ENCODE measurements at places on chromosomes 11 and 22.

DNA sequence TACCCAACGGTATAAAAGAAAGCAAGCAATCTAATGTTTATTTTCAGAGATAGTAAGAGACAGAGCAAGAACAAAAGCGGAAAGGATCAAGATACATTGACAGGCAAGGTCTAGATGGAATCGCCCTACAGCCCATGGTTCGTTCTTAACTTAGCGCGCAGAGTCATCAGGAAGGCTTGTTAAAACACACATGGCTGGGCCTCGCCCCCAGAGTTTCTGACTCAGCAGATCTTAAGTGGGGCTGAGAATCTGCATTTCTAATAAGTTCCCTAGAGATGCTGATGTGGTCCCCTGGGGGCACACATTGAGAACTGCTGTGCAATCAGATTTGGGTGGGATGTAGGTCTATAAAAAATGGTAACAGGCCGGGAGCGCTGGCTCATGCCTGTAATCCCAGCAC, 35.8 kb upstream of the CHRM4 start:
- DNase-seq, result no peak

- DNase-seq, result no peak
Measured at GRCh38 chr22:41608386-41608785, 12.5 kb downstream of the DESI1 start.

GRCh38 chr22:39959640-39960447, at the start of gene TMA7B:
Gene TMA7B, plus strand, starts transcription at chr22:39960397. Its CDS starts 3,978 bp downstream, at chr22:39964375.
- no peak for DNase-seq

- no peak for DNase-seq
Measured at GRCh38 chr11:76683161-76684095, 12.9 kb upstream of the LRRC32 start.

DNA sequence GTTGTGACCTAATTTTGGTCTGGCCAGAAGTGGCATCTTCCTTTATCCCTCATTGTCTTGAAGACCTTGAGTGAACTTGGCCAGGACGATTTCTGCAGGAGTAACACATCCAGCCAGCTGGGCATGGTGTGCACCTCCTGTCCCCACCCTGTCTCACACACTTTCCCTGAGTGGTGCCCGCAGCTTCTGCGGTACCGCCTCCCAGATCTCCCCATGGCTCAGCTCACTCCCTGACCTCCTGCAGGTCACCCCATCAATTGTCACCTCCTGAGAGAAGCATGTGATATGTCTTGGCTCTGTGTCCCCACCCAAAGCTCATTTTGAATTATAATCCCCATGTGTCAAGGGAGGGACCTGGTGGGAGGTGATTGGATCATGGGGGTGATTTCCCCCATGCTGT, 50.2 kb upstream of the TP53I11 start:
- no peak for DNase-seq

DNA sequence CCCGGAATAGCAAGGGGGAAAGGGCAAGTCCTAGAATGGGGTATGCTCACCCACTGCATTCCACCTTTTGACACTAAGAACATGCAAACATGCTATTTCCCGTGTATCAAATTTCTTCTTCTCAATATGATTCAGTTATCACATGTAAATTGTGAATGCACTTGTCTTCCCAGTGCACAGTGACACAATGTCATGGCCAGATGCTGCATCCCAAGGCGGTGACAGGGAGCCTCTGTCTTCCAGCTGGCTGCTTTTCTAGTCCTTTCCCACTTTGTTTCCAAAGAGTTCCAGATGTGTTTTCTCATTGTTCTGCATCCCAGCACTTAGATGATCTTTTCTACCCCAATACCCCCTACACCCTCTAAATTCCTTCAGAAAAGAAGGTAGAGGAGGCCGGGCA, 12.4 kb downstream of the SLC25A18 start:
- no peak for DNase-seq

DNA sequence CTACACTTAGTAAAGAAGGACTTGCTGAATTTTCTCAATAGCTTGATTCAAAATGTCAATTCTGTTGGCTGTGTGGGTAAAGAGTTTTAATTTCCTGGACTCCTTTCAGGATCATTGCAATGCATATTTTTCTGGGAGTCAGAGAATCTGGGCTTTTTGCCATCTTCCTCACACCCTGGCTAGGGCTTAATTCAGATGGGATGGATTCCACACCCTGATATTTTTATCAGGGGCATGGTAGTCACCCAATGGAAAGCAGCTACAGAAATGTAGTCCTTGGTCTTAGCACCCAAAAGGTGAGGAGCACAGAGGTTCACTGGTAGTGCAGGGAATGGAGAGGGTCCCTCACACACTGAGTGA, 79.3 kb downstream of the SGSM3 start:
- no peak for DNase-seq

GRCh38 chr22:45709060-45709739, 37.6 kb downstream of the ATXN10 start:
- DNase-seq, result no peak

DNA sequence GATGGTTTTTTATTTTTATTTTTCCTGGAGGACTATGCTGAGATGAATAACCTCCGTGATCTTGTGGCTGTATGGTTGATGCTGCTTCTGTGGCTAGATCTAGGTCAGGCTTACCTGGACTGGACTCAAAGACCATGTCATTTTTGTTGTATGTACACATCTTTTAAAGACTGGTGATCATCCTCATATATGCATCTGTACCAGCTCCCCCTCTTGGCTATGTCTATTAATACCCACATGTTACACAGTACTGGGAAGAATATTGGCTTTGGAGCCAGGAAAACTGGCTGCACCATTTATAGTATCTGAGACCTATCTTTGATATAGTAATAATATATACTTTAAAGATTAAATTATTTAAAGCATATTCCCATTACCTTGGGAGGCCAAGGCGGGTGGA, 18.4 kb upstream of the PITPNB start:
- DNase-seq, result no peak

DNA sequence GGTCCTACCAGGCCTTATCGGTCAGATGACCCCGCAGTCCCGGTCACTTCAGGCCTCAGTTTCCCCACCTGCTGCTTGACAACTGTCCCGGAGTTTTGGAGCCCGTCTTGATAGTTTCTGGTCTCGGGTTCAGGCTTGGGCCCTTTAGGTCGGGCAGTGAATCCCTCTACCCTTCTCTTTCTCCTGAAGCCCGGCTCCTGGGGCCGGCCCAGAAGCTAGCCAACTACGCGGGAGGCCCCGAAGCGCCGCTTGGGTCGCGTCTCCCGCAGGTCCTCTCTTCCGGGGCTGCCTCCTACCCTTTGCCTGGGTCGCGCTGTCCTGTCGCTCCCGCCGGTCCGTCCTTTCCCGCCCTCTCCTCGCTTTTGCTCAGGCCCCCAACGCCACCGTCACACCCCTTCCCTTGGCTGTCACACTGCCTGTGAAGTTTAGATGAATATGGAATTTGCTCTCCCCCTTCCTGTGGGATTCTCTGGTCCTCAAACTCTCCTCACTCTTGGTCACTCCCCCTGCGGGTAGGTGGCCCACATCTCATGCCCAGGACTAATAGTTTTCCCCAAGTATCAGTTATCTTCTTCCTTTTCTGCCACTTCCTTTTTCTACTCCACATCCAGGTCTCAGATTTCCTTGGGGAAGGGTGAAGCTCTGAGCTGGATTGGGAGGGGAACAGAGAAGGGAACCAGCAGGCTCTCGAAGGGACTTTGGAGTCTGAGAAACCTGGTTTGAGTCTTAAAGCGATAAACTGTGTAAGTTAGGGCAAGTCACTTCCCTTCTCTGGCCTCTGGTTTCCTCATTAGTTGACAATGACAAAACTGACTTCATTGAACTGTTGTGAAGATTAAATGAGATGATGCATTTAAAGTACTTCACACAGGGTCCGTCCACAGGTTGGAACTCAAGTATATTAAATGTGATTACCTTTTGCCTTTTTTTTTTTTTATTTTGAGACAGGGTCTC, 790 bp downstream of the RAB1B start:
- no peak for DNase-seq

GRCh38 chr11:27646051-27646818, 54.0 kb downstream of the BDNF start:
- DNase-seq, result no peak

DNA sequence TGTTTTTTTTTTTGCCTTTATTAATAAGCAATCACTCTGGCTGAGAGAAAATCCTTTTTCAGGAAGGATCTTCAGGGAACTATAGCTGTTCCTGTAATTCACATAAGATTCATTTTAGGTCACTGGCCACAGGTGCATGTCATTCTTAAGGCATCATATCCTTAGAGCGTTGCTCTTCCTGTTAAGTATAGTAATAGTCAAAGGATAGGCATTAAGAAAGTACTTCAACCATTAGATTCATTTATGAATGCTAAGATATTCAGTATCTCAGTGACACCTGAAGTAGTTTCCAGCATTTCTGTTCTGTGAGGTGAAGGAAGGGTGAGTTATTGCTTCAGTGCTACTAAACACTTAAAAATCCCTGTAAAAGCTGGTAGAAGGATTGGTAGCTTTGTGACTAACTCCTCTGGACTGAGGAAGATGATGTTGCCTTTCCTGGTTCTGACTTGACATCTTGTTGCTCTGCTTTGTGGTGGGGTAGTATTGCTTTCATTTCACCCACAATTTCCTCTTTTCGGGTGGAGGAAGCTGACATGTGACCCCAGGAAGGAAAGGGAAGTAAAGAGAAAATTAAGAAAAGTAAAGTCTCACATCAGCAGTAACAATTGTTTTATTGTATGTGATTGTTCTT, 34.7 kb downstream of the RNF169 start:
- DNase-seq, result no peak

DNA sequence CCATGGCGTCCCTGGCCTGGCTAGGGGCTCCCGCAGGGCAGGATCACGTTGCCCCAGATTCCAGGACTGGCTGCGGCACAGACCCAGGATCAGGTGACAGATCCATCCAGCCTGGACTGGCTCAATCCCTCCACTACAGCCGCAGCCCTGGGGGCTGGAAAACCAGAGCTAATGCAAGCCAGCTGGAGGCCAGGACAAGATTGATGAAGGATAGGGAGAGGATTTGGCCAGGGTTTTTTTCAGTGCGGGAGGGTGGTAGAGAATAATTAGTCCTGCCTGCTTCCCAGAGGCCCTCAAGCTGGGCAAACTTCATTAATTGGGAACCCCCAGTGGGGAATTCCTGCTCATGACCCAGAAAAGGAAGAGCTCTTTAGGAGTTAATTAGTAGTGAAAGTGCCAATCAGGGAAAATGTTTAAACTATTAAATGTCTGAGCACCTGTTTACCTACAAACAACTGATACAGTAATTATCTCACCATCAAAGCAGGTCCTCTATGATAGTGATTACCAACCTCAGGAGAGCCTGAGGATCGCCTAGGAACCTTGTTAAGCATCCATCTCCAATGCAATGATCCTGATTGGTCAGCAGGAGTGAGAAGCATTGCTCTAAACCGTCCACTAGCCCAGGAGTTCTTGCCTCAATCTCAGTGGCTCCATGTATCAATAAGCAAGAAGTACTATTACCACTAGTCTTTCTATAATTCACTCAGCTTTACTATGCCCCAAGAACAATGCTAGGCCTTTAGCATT, 33.0 kb upstream of the MYOD1 start:
- DNase-seq, result no peak

- no peak for DNase-seq
Measured at GRCh38 chr11:130940706-130941105, 24.4 kb upstream of the SNX19 start.

DNA sequence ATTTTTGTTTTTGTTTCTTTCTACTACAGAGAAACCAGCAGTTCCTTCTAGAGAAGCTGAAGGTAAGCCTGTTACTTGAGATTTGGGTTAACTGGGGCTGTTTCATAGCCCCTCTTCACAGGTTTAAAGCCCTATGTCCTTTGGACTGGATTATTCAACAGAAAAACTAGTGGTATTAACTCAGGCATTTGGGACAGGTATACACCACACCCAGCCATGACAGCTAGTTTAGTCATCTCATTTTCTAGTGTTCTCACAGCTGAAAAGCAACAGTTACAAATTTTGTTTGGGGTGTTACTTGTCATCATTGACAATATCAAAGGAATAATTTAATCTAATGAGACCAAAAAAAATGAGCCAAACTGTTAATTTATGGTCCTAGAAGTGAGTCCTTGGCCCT, 14.0 kb downstream of the LAYN start:
- DNase-seq, result no peak

GRCh38 chr11:63610604-63611394, 3.4 kb downstream of the PLAAT3 start:
- no peak for DNase-seq

DNA sequence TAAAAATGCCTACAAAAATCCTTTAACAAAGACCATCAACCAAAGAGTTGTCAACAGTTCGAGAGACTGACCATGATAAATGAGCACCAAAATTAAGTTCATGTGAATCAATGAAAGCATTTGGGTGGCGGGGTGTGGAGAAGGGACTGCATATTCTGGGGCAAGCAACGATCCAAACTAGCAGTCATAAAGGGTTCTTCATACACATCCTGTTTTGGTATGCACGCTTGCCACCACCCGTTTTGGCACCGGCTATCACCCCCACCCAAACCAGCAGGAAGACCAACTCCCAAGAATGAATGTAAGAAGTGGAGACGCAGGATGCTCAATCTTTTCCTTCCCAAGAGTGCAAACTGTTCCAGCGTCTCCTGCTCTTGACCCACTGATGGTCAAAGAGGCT, 80.8 kb downstream of the SGSM3 start:
- DNase-seq, result no peak

- no peak for DNase-seq
Measured at GRCh38 chr11:114762408-114762807, 84.1 kb downstream of the NXPE2 start.

- no peak for DNase-seq
Measured at GRCh38 chr11:95445746-95446333, 214.8 kb upstream of the SESN3 start.

- DNase-seq, result no peak
Measured at GRCh38 chr22:45942787-45943493, 34.0 kb downstream of the WNT7B start.

DNA sequence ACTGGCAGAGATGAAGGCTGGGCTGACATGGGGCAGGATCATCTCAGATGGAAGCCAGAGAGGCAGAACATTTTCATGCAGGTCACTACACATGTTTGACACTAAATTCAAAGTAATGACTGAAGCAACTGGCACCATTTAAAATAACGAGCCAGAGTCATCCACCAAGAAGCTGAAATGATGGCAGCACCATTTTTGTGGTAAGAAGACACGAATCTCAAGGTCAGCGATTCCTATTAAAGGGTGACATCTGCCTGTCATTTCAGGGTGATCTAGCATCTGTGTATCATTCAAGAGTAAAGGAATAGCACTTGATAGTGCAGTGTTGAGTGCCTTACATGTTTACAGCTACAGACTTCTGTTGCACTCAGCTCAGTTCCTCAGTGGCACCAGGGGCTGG, 113.4 kb upstream of the C11orf87 start:
- DNase-seq, result no peak

Data from activated CD8-positive, alpha-beta memory T cell treated with anti-CD3 and anti-CD28 coated beads for 1 hour (primary cell).